Endodermal cell (in vitro differentiated cells): ENCODE measurements at places on chromosomes 11 and 22.
A peak's percentile ranks its signal among the peaks of the same experiment; 100 is the strongest.

GRCh38 chr11:8757047-8757446 is 74.5 kb downstream of the RPL27A start:
- DNase-seq: peak; percentile 29

- no peak for DNase-seq
Measured at GRCh38 chr22:35381424-35382009, 621 bp downstream of the HMOX1 start.

DNA sequence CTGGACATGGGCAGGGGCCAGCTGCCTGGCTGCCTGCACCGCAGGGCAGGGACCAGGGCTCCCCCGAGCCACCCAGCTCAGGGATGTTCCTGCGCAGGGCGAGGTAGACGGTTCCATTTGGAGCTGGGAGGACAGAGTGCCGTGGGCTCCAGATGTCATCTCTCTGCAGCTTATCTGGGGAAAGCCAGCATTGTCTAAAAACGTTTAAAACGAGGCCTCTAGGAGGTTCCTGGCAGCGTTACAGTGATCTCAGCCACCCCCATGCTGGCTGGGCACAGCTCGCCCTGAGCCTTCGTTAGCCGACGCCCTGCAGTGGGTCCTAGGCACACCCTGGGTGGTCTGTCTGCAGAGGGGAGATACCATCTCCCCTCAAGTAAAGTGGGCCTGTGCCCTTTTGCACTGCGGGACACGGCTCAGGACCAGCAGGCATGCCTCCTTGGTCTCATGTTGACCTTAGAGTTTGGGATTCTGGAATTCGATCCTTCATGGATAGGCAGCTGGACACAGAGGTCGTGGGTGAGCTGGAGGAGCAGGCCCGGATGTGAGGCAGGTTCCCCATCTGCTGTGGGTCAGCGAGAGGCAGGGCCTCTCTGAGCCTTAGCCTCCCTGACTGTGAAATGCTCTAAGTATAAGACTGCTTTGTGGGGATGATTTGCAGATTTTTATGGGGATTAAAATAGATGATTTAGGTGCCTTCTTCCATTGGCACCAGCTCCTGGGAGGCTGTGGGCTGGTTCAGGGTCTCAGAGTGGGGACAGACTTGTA is 14.1 kb downstream of the SYNGR1 start:
- no peak for DNase-seq

GRCh38 chr11:34464591-34465051 is 25.9 kb downstream of the CAT start:
- no peak for DNase-seq
